NCI-H2029 treated with DMSO at 0.1 percent for 48 hours (cell line): ENCODE measurements at places on chromosomes 5 and 9.
A peak's percentile ranks its signal among the peaks of the same experiment; 100 is the strongest.

- DNase-seq, result no peak
Observed at GRCh38 chr5:57841676-57842363, 359.2 kb upstream of the ACTBL2 start.

DNA sequence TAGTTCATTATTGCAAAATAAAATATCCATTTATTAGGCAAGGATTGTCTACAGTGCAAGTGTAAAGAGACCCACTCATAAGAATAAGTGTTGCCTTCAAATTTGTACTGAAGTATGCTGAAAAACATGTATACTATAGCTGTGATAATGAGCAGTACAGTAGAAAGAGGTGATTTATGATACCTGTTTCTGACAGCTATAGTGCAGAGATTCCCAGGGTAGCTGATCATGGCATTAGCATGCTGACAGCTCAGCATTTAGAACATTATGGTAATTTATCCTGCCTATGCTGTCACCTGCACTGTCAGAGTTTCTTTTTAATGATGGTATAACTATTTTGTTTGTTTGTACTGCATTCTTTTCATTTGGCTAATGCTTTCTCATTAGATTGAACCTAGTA is 177.6 kb upstream of the TLX3 start:
- no peak for DNase-seq

- no peak for DNase-seq
Observed at GRCh38 chr5:111422245-111422644, 90.1 kb downstream of the STARD4 start.

- no peak for DNase-seq
Observed at GRCh38 chr9:69627281-69627680, 44.9 kb downstream of the APBA1 start.

DNA sequence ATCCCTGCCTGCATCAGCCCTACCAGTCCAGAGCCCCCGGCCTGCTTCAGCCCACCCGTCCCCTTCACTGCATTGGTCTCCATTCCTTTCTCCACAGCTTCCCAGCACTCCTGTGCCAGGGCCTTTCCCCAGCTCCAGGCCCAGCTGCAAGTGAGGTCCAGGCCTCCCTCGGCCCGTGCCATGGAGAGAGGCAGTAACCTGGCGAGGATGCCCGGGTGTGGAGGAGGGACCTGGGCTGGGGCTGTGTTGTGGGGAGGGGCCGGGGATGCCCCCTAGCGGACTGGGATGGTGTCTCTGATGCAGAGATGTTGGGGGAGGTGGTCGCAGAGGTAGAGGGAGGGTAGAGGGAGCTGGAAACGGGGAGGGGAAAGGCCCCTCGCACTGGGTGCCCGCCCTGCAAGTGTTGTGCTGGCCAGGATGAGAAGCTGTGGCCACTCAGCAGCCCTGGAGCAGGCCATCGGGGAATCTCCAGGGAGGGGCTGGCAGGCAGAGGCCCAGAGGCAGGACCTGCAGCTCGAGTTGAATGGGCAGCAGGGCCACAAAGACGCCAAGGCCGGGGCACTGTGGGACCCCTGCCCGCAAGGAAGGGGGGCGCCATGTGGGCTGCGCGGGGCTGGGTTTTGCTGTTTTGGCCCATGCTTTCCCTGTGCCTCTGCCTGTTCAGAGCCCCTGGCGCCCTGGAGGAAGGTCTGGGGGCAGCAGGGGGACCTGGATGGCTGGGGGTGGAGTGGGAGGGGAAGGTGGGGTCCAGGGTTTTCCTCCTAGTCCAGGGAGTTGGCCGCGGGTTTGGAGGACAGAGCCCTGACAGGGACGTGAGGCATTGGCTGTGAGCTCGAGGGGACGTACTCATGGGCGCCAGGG is 26.0 kb upstream of the NKD2 start:
- no peak for DNase-seq

DNA sequence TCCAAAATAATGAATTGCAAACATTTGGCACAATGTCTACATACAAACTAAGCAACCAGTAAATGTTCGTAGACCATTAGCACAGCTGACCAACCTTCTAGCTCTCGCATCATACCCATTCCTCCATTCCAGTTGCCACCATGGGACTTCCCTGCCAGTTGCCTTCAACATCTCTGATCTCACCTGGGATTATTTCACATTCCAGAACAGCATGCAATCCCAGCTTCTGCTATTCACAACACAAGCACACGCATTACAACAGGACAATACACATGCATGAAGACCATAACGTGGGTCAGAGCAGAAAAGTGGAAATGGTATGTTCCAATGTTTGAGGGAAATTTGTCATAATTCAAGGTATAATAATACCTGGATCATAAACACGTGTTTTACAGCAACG is 848.2 kb upstream of the DMAC1 start:
- DNase-seq, result no peak

- no peak for DNase-seq
Observed at GRCh38 chr5:128687930-128688329, 149.9 kb upstream of the FBN2 start.

DNA sequence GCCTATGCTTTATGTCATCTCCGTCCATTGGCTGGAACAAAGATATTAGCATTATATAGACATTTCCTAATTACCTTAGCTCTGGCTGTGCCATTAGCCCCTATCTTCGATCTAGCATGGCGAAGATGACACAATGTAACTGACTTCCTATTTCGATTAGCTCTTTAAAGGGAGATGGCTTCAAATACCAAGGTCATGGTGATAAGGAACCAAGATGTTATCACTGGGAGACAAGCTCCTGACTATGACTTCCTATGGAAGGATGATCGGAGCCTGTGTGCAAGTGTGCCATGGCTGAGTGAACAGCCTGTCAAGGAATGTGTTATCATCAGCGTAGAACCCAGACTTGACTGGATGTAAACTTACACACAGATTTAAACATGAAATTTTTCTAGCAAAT is 602.1 kb downstream of the PSAT1 start:
- no peak for DNase-seq

GRCh38 chr5:59380350-59380951 is 513.1 kb downstream of the PDE4D start:
- peak; percentile 88 for DNase-seq

DNA sequence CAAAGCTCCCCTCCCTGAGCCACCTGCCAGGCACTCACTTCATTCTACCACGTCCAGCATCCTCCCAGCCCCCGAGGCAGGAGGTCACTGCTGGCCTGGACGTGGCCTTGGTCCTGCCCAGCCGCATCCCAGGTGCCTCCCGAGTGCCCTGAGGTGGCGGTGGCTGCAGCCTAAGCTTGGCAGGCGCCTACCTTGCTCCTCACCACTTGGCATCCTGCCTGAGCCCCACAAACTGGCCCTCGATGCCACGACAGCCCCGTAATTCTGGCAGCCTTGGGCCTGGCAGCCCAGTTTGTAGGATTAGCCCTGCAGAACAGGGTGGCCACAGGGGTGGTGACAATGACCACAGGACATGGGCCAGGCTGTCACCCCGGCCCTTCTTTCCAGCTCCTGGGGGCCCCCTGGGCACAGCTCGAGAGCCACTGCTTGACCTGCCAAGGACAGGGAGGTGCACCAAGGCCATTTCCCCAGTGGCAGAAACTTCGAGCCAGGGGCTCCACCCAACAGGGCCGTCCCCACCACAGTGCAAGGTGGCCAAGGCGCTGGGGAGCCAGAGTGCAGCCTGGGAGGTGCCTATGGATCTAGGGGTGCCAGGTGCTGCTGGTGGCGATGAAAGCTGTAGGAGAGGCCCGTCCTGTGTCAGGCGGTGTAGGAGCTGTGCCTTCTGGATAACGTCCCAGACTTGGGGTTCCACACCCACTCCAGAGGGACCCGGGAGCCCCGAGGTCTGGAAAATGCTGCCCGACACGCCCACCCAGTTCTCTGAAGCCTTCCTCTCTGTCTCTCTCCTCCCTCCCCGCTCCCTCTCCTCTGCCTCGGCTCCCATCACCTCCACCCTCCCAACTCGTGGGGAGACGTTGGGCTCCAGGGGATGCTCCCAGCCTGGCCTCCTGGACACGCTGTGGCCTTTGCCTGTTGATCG is 18.4 kb downstream of the NKD2 start:
- no peak for DNase-seq

DNA sequence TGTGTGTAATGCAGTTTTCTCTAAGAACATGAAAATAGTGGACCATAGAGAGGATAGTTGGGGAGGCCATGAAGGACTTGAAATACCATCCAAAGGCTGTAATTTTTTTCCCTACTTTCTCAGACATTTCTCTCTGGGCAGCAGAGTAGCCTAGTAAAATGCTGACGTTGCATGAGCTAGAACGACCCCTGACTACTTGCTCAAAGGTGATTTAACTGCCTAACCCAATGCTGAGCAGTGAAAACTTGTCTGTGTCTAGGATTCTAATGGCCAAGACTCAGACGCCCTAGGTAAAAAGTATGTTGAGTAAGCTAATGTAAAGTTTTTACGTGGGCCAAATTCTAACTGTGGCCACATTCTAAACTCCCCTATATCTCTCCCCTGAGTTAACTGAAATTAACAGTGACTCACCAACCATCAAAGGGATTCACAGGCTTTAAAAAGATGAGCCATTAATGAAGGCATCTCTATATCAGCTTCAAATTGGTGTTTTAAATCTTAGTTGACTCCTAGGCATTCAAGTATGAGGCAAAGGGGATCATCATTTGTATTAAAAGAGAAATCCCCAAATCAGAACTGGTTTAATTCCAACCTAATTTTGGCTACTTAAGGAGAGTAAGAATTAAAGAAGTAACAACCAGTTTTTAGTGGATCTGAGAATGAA is 121.0 kb upstream of the GAS1 start:
- DNase-seq, result no peak

GRCh38 chr9:19445452-19445851 is 36.6 kb downstream of the ACER2 start:
- DNase-seq, result no peak

- no peak for DNase-seq
Observed at GRCh38 chr9:34381323-34381722, 4.6 kb upstream of the MYORG start.

DNA sequence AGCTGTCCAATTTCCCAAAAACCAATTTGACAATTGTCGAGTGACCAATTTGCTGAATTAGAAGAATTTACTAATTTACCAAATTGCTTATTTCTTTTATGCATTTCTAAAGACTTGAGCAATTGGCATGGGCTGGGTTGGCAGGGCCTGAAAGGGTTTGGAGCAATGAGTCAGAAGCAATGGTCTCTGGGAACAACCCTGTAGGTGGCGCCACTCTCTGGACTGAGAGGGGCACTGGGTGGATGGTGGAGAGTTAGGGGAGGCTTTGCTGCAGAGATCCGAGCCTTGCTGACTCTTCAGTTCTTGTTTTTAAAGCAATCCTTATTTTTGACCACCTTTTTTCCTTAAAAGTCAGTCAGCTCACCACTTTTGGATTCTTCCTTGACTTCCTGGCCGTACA is 71.5 kb upstream of the RPS23 start:
- no peak for DNase-seq

GRCh38 chr5:126389179-126389578 is 34.0 kb upstream of the GRAMD2B start:
- DNase-seq, result no peak

- no peak for DNase-seq
Observed at GRCh38 chr9:3409453-3409852, 116.3 kb downstream of the RFX3 start.

- peak; percentile 98 for DNase-seq
Observed at GRCh38 chr5:100517301-100517974, 17.7 kb upstream of the FAM174A start.

DNA sequence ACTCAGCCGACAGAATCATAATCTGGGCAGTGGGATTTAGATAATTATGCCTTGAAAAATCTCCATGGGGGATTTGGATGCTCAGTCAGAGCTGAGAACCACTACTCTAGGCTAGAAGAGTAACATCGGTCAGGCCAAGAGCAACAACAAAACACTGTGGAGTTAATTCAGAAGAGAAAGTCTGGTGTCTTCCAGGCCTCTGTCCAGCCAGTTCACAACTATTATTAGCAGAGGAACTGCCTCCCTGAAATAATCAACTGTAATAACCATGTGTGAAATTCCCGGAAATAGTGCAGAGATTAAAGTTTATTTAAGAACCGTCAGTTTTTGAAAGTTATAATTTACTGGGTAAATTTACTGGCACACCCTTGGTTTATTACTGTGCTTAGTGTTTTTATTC is 8.2 kb upstream of the MARCHF3 start:
- DNase-seq, result no peak

DNA sequence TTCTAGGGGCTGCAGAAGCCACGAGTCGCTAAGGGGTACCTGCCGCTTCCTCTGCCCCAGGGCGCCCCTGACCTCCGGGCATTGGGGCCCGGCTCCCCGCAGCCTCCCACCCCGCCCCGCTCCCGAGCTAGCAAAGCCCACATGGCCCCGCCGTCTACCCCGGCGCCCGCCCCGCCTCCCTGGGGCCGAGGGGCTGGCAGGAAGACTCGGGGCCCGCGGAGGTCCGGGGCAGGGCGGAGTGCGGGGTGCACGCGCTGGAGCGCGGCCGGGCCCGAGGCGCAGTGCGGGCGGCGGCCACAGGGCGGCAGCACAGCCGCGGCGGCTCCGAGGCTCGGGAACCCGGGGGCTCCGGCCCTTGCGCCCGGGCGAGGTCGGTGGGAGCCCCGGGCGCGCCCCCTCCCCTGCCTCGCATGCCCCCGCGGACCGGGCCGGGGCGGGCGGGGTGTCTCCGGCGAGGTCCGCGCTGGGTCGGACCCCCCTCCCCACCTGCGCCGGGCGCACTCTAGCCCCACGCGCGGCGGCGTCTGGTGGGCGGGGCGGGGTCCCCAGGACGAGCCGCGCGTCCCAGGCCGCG is 6.7 kb downstream of the NRARP start:
- no peak for DNase-seq

DNA sequence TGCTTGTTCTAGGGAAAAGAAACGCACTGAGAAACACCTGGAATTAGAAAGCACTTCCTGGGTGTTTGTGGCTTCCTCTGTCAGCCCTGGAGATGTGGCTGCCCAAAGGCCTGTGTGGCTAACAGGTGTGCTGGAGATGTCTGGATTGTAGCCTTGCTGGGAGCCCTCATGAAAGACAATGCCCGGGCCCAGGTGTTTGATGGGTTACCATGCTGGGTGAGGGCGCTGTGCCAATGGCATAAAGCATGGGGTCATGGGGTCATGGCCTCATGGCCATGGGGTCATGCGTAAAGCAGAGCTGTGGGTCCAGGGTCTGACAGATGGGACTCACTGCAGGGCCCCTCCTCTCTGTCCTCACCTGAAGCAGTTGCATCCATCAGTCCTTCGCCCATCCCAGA is 21.6 kb downstream of the ANKRD33B start:
- DNase-seq, result no peak

- peak; percentile 60 for DNase-seq
Observed at GRCh38 chr9:107422189-107423185, 67.1 kb downstream of the KLF4 start.

DNA sequence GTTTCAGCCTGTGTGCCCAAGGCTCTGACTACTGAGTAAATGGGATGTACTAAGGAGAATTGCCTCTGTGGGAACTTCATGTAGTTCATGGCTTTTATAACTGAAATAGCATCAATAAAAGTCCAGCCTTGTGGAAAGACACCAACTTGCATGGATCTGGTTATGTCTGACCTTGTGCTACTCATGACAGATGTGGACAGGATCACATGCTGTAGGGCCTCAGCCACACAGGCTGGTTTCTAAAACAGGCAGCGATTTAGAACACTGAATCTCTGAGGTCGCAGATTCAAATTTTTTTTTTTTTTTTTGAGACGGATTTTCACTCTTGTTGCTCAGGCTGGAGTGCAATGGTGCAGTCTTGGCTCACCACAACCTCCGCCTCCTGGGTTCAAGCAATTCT is 66.5 kb upstream of the SPIN1 start:
- no peak for DNase-seq

GRCh38 chr9:114680259-114681001 is 1.6 kb downstream of the TEX48 start:
- no peak for DNase-seq
